ENCODE measurements at places on chromosomes 1 and 21.

DNA sequence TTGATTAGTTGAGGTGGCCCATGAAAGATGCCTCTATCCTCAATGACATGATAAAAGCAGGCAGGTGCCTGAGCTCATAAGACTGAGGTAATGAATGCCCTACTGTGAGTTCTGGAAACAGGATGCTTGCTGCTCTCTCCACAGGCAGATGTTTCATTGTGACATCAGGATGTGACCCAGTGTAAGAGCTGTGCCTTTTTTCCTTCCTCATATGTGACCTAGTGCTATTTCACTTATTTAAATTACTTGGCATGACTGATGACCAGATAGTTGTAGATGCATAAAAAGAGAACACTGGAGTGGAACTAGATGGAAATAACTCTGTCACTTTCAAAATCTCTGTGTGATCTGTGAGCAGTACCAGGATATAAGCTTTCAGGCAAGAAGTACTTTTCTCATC, 31.9 kb downstream of the KIF14 start:
- DNase-seq: no peak

DNA sequence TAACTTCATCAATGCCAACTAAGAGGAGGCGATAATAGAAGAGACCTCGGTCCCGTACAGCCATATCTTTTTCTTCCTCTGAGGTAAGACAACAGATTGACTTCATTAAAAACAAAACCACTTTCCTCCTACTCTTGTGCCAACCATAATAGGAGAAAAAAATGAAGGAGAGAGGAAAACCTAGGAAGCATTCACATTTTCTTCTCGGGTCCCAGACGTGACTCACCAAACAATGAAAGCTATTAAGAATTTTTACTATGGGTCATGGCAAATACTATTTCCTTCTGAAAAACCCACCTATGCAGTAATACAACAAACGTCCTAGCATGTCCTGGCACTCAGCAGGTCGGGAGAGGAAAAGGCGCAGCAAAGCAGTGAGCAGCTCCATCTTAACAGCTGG, 8.6 kb upstream of the BCL2L15 start:
- no peak for DNase-seq

DNA sequence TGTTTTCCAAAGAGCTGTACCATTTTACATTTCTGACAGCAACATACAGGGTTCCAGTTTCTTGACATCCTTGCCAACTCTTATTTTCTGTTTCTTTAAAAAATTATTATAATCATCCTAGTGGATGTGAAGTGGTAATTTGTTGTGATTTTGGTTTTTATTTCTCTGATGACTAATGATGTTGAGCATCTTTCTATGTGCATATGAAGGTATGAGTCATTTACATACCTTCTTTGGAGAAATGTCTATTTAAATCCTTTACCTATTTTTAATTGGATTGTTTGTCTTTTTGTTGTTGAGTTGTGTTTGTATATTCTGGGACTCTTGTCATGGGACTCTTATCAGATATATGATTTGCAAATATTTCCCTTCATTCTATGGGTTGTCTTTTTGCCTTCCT, 20.8 kb upstream of the MPC2 start:
- DNase-seq: no peak

DNA sequence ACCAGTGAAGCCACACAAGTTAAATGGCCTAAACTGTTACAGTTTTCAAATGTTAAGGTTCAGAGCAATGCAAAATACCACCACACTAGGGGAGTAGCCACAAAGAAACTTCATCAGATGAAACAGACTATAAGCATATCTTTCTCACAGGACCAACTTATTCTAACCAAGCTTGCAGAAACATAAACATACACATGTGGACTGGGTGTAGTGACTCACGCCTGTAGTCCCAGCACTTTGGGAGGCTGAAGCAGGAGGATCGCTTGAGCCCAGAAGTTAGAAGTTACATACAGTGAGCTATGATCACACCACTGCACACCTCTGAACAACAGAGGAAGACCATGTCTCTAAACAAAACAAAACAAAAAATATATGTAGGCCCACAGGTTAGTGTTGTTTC, 17.3 kb downstream of the WDR47 start:
- no peak for DNase-seq

DNA sequence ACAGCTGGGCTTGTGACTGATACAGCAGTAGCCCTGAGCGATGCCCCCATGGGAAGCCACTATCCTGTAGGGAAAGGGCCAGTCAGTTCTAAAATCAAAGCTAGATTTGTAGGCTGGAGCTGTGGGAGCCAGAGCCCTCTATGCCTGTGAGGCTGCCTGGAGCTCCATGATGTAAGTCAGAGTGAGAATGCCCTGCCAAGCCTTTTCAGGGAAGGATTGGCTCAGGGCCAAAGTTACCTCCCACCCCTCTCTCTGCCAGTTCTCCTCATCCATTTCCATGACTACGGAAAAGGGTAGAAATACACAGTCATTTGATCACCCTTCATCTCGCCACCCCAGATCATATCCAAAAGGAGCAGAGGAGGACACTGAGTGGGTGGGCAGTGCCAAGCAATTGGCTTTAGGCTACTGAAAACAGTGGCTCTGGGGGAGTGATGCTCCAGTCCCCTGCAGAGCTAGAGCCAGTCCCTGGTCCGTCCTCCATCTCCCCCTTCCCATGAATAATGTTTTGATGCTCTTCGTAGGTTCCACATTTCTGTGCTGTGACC, 59.5 kb upstream of the KCNA3 start:
- DNase-seq: no peak

DNA sequence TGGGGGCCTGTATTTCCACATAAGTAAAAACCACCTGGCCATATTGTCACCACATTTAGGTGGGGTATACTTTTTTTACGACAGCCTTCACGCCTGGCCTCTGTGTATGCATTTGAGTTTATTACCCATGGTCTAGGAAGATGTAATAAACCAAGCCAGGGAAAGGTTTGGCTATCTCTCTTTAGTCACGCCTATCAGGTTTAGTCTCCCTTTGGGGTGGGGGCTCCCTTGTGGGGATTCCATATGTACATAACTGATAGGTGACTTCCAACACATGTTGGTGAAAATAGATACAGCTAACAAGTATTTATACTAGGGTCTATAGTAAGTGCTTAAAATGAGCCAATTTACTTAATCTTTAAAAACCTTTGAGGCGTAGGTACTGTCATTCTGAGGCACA, 4.2 kb downstream of the YBX1 start:
- no peak for DNase-seq

GRCh38 chr1:243260221-243260880, 4.5 kb downstream of the SDCCAG8 start:
- DNase-seq: no peak

DNA sequence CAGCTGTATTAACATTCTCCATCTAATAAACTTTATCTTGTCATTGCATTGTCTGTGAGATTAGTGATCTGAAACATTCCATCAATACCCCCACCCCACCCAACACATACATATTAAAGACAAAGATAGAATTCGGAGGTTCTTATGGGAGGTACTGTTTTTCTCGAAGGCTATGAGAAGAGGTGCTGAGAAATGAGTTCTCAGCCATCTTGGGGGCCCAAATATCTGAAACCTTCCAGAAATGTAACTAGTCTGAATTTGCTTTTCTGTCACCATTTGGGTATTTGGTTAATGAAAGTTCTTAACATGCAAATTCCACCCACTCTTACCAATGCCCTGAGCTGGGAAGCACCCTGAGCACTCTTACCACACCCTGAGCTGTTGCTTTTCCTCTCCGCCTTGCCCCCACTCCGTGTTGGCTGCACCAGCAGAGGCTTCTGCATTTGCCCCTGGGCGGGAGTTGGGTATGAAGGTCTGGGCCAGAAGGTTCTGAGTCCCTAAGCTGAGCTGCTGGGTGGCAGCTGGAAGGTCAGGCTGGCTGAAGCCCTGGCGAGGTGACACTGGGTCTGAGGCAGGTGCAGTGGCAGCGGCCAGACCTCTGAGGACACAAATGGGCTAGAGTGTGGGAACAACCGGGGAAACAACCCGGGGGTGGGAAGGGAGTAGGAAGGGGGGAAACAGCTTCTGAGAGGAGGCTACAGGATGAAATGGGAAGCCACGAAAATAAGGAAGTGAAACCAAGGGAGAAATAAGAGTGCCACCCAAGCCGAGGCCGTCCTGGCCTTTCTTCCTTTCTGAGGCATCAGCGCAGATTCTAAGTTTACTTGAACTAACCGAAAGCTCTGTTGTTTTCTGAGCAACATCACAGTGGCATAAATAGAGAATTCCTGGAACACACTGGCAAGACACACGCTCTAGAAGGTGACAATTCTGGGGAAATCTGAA, 26.3 kb upstream of the IER5 start:
- DNase-seq: no peak

- no peak for DNase-seq
Observed at GRCh38 chr1:25784575-25785051, 15.4 kb upstream of the SELENON start.

DNA sequence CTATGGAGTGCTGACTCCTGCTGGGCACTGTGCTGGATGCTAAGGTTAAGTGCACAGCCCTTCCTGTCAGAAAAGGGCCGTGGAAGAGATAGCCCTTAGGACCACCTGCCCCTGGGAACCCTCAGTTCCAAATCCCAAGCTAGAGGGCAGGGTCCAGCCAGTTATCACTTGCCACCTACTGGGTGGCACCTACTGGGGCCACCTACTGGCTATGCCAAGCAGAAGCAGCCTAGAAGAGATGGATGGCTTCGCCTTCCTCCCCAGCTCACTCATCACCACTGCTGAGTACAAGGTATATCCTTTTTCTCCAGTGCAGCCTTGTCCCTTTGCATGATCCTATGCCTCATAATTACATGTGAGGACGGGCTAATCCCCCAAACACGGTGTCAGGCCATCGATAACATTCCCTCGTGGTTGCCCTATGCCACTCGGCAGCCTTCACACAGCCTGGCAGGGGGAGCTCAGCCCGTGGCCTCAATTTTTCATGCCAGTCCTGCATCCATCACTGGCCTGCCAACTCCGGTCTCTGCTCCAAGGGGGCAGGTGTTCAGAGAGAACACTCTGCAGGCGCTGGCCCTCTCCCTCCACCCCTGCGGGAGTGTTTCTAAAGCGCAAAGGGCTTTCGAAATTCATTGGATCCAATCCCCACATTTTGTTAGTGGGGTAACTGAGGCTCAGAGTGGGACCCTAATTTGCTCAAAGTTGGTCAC, 49.0 kb downstream of the SYT2 start:
- DNase-seq: no peak

GRCh38 chr1:160911925-160912324, 26.9 kb upstream of the ITLN1 start:
- DNase-seq: no peak
